ENCODE measurements at places on chromosomes 11 and 22.

GRCh38 chr11:116086426-116086825 lies 582.2 kb upstream of the CADM1 start:
- DNase-seq: peak; percentile 51

DNA sequence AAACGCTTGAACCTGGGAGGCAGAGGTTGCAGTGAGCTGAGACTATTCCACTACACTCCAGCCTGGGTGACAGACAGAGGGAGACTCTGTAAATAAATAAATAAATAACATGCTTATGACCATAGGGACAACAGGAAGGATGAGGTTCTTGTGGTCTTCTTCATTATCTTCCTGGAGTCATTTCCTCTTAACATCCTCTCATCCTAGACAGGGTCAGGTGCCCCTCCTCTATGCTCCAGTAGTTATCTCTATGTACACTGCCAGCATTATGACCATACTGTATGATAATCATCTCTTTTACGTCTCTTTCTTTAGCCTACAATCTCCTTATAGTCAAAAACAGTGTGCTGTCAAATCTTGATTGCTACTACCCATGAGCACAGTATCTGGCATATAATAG lies 17.7 kb downstream of the RAB30 start:
- no peak for DNase-seq

DNA sequence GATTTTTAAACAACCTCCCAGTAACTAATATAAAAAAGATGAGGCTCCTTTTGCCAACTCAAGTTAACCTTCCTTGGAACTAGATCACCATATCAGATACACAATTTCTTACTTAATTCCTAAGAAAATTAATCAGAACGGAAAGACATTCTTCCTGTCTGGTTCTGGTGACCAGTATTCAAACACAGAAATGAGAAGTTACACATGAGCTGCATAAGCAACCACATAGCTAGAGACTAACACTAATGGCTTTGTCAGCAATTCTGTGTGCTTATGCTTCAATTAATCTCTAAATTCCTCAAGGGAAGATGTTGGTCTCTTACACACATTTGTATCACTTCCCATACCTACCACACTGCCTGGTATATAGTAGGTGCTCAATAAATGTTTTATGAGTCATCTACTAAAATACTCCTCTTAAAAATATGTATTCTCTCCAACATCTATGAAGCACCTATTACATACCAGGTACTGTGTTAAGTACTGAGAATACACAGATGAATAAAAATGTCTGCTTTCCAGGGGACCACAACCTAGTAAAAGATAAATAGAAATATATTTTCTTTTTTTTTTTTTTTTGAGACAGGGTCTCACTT lies 54.5 kb downstream of the GAB2 start:
- no peak for DNase-seq

DNA sequence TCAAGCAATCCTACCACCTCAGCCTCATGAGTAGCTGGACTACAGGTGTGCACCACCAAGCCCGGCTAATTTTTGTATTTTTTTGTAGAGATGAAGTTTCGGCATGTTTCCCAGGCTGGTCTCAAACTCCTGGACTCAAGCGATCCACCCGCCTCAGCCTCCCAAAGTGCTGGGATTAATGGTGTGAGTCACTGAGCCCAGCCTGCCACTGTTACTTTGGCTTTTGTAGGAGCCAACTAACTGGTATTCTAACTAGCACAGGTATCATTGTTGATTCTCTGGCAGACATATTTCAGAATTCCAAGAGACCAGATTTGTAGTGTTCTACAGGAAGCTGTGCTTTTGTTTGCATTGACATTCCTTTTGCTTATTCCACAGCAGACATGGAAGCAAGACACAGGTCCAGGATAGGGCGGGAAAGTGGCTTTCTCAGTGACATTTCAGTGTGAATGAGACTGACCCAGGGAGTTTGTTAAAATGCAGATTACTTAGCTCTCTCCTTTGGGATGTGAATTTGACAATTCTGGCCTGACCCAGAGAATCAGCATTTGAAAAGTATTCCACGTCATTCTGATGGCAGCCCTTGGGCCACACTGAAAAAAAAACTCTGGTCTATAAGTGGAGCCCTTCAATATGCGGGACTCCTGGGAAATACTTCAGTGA lies 52.2 kb upstream of the PAX6 start:
- DNase-seq: no peak

DNA sequence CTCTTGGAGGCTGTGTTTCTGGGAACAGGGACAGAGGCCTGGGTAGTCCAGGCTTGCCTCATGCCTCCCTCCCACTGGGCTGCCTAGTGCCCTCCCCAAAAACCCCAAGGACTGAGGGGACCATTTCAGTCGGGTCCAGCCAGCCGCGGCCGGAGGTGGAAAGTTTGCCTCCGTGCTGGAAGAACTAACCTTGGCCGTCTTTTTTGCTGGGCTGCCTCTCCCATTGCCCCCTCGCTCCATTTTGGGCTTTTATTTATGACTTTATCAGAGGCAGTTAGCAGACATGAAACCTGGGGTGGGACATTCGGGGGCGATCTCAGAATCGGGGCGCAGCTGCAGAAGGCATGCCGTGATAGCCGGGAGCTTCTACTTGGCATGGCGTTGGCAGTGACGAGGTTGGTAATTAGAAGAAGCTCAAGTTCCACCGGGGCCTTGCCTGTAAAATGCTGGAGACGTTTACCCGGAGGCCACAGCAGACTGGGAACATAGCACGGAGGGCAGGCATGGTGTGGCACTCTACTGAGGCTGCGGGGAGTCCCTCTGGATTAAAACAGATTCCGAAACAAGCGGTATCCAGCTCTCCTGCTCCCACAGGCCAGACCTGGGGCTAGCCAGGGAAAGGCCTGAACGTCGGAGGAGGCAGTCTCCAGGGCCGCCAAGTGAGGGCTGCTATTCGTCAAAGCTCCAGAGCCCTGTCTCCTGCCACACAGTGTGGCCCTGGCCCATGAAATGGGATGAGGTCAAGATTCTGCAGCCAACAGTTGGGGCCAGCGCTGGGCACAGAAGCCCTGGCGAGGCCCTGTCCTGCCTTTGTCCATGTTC lies 76.4 kb upstream of the PPARA start:
- DNase-seq: no peak

GRCh38 chr11:134543645-134544044 lies 131.6 kb upstream of the B3GAT1 start:
- no peak for DNase-seq

GRCh38 chr11:129386795-129387397 lies 11.2 kb downstream of the BARX2 start:
- DNase-seq: no peak

GRCh38 chr11:42526426-42526825 lies 785.4 kb upstream of the API5 start:
- no peak for DNase-seq

DNA sequence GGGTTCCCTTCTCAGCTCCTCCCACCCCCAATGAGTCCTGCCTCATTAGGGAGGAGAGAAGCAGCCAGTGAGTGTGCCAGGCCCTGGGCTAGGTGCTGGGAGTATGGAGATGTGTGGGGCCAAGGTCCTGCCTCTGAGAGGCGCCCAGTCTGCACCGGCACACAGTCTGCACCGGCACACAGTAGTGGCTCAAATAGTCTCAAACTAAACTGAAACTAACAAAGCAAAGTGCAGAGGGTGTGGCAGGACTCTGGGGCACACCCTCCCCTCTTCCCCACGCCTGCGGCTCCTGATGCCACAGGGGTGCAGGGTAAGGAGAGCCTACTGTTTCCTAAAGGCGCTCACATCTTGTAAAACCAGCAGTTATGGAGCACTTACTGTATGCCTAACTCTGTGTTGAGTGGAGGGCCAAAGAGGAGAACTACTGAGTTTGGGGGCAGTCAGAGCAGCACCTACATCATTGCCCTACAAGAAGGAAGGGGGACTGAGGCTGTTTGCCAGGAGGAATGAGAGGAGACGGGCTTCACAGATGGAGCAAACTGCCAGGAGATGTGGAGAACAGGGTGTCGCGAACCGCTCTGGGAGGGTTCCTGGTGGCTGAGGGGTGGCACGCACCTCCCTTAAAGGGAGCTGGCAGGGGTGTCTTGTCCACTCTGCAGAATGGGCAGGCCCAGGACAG lies 939 bp upstream of the SH3BP1 start:
- DNase-seq: no peak

DNA sequence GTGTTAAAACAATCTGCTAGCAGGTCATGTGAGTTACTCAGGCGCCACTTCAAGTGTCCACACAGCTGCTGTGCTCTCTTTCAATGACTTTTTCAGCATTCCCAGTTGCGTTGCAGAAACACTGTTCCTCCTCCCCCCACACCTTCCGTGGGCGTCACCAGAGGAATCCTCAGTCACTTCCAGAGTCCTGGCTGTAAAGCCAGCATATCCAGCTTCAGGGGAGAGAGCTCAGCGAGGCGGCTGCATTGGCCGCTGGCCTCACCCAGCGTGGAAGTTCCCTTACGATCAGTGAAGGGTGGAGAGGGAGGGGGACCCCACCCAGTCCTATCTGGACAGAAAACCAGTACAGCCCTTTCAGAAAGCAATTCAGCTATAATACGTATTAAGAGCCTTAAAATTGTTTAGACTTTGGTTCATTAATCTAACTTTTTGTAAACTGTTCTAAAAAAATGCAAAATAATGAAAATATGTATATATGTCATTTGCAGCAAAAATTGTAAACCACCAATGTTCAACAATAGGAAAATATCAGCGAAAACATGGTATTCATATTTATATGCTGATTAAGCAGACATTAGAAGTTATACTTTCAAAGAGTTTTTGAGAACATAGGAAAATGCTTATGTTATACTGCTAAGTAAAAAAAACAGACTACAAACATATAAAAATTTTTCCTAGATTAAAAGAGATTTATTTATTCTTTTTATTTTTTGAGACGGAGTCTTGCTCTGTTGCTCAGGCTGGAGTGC lies 2.8 kb upstream of the ANO9 start:
- peak; percentile 79 for DNase-seq

GRCh38 chr11:130070846-130071200 lies 1.1 kb downstream of the APLP2 start:
- DNase-seq: no peak

DNA sequence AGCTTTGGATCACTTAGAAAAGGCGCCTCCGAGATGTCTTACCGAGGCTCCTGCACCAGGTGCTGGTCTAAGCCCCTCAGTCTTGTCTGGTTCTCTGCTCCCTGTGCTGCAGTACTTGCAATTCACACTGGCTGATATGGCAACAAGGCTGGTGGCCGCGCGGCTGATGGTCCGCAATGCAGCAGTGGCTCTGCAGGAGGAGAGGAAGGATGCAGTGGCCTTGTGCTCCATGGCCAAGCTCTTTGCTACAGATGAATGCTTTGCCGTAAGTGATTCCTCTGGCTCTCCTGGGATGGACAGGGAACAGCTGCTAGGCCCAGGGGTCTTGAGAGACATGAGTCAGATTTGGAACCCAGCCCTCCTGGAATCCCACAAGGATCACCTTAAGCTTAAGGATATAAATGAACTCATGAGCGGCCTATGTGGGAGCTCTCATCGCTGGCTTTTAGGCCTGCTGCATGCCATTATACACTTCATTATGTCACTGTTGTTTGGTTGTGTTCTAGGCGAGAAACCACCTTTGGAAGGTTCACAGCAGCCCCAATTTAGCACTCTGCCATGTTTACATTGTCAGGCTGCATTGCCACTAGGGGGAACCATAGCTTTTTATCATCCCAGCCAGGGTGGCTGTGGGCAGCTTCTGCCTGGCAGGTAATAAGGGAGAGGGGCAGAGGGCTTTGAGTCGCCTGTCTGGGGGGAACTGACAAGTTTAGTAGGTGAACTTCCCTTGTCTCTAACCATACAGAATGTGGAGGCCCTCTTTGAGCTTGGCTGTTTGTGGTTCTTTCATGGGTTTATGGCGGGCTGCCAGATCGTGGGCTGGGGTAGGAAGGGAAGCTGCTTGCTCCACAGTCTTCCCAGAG lies 8.5 kb downstream of the ACAD8 start:
- DNase-seq: no peak

- DNase-seq: no peak
Measured at GRCh38 chr11:3796346-3796745, 1.0 kb downstream of the NUP98 start.

DNA sequence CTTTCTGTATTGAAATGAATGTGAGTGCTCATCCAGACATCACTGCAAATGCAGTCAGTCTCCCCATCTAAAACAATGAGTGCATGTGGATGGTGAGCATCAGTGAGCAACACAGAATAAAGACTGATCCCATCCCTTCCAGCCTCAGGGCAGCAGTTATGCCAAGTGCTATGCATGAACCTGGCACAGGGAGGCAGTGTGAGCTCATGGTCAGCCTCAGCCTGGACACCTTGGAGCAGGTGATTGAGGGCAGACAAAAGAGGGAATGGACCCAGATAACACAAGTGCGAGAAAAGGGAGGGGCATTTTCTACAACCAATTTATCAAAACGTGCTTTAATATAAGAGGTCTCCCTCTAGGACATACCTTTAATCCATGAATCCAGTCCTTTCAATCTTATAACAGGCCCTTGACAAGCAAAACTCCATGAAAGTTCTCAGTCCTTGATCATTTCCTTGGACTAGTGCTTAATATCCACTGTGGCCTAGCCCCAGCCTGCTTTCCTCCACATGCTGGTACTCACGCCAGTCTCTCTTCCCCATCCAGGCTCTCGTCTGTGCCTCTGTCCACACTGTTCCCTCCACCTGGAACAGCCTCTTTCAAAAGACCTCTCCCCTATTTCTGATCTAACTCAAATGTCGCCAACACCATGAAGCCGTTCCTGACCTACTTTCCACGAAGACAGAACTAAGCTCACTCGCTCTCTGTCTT lies 50.5 kb upstream of the LRRC55 start:
- DNase-seq: peak; percentile 59

DNA sequence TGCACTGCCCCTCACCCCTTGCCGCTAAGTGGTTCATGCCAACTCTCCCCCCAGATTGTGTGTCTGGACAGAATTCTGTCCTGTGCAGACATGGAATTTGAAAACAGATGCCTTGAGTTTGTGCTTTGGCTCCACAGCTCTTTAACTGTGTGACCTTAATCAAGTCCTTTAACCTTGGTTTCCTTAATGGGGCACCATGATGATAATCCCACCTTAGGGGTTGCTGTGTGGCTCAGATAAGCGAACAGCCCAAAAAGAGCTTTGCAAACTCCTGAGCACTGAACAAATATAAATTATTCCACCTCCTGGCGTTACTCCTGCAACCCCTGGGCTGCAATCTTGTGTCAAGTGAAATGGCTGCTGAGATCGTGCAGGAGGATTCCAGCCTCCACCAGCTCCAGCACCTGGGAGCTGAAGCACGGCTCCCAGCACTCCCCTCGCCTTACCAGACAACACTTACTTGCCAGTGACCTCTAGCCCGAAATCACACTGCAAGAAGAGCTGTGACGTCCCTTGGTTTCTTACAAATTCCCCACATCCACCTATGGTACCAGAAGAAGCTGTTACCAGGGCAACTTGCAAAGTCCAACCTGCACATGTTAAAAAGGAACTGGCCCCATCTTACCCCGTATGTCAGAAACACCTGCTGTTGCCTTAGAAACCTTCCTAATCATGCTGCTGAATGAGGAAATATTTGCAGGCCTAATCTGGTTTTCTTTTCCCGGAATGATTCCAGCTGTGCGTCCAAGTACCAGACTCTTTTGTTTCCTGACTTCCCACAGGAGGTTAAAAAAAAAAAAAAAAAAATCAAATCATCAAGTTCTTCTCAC lies 13.2 kb downstream of the VPS37C start:
- DNase-seq: no peak

DNA sequence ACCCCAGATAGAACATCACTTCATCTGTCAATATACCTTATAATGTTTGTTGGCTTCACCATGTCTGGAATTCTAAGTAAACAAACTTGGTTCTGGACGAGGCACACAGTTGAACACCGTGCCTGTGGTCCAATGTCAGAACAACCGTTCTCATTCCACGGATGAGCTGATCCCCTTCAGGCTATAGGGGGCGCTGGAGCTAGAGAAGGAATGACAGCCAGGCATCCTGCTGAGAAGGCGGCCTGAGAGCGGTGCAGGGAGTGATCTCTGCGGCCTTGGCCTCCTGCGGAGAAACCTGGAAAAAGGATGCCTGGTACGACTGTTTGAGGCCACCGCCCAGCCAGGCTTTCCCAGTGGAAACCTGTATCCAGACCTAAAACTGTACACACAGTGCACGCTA lies 48.7 kb downstream of the FDX1 start:
- no peak for DNase-seq

All from DMS153 (cell line).